ENCODE measurements at places on chromosomes 5 and 9.
A peak's percentile ranks its signal among the peaks of the same experiment; 100 is the strongest.

GRCh38 chr9:133576031-133576874, 32.9 kb downstream of the FAM163B start:
- peak; percentile 11 for DNase-seq

DNA sequence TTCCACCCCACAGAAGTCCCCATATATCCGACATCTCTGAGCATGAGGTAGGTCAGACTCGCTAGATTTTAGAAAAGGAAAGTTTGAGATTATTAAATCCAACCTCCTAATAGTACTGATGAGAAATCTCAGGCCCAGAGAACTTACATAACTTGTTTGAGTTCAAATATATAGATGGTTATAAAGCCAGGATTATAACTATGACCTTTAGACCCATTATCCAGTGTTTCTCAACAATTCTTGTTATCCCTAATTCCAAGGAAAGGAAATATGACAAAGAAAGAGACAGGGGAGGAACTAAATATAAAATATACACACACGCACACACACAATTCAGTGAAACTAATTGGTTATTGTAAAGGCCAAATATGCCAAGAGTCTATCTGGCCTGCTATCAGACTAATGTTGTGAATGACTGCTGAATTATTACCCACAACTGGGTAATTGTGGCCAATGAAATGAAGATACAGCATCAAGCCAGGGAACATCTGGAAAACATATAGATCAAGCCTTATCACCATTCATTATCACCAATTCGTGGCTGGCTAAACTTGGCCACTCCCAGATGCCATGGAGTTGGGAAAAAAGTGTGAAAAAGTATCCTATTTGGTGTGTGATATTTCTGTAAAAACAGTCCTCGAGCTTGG, 248.4 kb downstream of the PRELID2 start:
- no peak for DNase-seq

- DNase-seq = peak; percentile 84
These were observed 69.8 kb downstream of the KDM4C start for GRCh38 chr9:6827439-6828145.

GRCh38 chr9:85702726-85703289, 38.9 kb downstream of the AGTPBP1 start:
- peak; percentile 36 for DNase-seq
